IPS DF 19.7 (cell line): ENCODE measurements at places on chromosomes 1 and 21.

DNA sequence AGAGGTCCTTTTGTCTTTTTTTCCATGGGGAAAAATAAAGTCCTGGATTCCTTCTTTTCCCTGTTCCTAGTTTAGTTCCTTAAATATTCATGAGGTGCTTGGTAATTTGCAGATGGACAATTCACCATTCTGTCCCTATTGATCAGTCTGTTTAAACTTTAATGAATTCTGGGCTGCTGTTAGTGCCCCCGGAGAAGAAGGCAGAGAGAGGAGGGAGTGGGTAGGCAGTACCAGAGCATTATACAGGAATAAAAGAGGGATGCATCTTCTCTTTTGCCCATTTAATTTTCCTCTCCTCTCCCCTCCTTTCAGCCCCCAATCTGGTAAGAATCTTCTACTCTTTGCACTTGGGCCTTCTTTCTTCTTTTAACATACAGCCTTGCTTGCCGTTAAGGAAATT is 25.9 kb downstream of the FGGY start:
- no peak for DNase-seq

- no peak for DNase-seq
Observed at GRCh38 chr1:9917901-9918300, 7.8 kb upstream of the CTNNBIP1 start.

GRCh38 chr1:54866801-54867716 is 19.9 kb downstream of the DHCR24 start:
- no peak for DNase-seq

DNA sequence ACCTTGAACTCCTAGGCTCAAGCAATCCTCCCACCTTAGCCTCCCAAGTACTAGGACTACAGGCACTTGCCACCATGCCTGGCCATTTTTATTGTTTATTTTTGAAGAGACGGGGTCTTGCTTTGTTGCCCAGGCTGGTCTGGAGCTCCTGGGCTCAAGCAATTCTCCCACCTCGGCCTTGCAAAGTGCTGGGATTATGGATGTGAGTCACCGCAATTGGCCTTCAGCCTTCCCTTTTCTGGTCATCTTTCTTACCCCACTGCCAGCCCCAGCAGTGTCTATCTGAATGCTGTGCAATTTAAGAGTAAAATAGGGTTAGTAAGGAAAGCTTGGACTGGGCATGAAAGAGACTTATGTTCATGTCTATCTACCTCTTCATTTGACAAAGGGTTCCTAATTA is 6.1 kb upstream of the KLF17 start:
- no peak for DNase-seq

- DNase-seq = no peak
Observed at GRCh38 chr21:36646645-36647044, 52.3 kb upstream of the SIM2 start.

GRCh38 chr1:216562383-216562782 is 139.1 kb upstream of the USH2A start:
- no peak for DNase-seq

DNA sequence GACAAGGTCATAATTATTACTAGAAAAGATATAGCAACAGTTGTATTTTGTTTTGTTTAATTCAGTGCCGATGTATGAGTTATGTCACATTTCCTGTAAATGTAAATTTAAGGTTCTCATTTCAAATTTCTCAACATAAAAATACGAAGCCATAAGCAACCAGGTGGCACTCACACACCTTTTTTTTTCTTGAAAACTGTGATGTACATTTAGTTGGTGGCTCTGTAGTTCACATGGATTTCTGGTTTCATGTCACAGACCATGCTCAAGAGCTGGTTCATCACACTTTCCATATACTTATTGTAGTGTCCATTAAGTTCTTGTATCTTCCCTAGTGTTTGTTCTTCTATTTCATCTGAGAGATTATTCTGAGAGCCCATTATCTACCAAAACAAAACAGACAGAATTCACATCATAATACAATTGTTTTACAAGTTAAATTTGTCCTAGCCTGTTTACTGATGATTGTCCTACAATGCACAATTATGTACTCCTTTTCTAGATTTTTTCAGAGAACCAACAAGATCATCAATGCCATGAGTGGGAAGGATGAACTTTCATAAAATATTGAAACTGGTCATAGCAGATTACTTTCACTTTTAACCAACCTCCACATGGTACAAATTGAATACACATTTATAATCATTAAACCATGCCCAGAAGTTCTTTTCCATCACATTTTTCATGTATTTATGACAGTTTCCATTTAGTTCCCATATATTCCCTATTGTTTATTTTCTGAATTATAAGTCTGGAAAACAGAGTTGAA is 17.1 kb downstream of the ATP6V1G3 start:
- no peak for DNase-seq
